GOT3 (cell line): ENCODE measurements at places on chromosomes 3 and 15.

DNA sequence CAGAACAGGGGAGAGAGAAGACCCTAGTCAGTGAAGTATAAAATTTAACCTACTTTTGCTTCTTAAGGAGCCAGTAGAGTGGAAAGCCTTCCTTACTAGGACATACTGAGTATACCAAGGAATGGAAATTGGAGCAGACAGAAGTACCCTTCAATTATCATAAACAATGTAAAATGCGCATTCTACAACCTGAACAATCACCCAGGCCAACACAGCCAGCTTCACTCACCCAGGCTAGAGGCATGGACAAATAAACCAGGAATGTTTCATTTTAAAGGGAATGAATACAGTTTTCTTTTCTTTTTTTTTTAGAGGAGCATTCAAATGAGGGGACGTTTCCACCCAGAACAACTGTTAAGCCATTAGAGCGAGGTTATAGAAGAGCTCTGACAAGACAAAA lies 41.9 kb upstream of the PLXND1 start:
- DNase-seq: no peak

DNA sequence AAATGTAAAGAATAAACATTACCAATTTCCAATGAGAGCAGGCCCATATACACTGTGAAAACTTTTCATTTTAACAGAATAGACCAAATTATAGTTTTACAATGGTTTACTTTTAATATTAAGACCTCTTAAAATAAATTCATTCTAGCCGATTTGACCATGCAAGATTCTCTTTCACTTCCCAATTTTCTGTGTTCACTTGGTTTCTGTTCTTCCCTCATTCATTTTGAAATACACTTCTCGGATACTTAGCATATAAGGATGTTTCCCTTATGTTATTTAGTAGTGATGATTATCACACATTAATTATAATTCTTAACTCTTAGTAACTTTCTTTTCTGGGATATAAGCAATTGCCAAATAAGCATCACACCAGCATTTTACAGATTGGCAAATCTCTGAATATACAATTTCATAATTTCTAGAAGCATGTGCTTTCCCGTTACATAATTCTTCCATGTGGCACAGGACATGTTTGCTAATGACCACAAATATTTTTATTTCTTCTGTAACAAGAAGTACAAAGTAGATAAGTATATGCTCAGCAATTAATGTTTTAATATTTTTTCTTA lies 13.9 kb downstream of the OR5H15 start:
- no peak for DNase-seq

DNA sequence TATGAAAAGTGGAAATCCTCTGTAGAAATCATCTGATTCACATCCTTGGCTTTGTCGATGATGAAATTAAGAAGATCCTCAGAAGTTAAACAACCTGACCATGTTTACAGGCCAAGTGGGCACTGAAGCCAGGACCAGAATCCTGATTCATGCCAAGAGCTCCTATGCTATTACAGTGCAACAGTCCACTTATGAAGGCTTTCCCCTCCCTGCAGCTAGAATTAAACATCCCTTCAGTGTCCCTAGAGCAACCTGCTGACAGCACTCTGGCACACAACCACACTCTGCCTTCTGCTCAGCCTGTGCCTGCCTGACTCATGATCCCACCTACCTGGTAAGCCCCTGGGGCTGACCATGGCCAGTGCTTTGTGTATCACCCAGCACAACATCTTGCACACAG lies 33.8 kb downstream of the TXNRD3 start:
- DNase-seq: no peak

DNA sequence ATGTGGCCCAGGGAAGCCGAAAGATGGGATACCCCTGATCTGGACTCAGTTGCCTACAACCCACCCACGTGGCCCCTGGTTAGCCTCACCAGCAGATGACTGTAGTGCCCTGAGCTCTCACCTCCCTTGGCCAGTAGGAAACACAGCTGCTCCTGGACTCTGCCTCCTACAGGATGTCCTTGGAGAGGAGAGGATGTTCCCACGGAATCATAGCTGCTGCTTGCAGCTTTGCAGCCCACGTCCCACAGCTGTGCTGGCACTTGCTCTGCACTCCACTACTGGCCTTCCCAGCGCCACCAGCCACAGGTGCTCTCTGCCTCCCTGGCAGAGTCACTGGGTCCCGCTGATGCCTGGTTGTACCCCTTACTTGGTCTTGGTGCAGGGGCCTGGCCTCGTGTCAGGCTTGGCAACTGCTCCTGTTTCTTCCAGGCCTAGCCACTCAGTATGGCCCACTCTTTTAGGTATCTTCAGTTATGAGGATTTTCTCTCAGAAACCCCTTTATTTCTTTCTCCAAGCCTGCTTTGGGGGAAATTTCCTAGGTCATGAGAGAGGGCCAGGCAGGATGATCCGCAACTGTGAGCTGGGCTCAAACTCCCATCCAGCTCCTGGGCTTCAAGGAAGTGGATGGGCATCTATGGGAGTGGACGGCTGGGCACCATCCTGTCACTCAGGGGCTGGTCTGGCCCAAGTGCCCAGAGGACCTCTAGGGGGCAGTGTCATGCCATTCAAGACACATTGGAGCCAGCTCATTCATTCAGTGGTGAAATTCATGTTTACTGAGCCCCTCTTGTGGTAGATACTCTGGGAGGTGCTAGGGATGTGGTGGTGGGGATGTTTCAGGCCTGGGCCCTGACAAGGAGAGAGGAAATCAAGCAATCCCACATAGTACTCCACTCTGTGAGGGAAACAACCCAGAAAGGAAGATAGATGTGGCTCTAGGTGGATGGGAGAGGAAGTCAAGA lies 16.2 kb upstream of the VILL start:
- no peak for DNase-seq

DNA sequence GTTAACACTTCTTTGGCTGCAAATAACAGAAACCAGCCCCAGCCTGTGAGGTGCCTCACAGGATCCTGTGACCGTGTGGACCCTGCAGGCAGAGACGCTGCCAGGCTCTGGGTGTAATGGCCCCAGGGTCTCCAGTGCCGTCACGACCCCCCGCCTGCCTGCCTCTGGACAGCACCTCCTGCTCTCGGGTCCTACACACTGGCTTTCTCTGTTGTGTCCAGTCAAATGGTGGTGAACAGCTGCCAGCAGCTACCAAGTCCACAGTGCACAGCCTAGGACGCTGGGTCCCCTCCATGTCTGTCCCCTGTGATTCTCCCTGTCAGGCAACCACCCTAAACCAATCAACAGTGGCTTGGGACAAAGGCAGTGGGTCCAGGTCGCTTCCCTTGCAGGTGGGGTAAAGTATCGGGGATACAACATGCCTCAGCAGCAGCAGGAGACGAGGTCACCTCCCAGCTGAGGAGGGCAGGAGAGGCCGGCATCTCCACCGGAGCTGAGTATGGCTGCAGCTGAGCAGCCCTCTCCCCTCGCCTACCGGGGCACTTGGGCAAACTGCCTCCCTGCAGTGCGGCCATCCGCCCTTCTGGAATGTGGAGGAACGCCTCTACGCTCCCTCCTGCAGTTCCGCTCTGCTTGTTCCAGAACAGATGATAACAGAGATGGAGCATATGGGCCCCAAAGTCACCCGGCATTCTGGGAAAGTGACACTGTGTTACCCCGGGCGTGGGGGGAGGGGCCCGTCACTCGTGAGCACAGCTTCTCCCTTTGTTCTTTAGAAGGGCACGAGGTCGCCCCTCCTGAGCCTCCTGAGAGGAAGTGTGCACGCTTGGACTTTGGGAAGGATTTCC lies 21.1 kb upstream of the SKOR1 start:
- no peak for DNase-seq

GRCh38 chr15:69224383-69224782 lies 63.9 kb downstream of the GLCE start:
- no peak for DNase-seq

DNA sequence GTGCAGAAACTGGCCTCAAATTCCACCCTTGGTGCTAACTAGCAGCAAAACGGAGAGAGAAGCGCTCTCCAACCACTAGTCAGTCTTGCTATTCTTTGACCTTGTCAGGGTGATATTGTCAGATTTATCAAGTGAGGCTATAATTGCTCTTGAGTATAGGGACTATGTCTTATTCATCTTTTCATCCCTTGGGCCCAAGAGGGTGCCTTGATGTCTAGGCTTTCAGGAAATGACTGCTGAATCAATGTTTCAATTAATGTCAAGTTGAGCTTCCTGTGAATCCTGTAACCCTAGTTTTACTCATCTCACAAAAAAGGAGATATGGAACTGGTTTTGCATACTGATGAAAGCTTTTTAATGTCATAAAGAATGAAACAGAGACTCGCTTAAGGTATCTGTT lies 701.3 kb downstream of the EDEM1 start:
- DNase-seq: no peak

DNA sequence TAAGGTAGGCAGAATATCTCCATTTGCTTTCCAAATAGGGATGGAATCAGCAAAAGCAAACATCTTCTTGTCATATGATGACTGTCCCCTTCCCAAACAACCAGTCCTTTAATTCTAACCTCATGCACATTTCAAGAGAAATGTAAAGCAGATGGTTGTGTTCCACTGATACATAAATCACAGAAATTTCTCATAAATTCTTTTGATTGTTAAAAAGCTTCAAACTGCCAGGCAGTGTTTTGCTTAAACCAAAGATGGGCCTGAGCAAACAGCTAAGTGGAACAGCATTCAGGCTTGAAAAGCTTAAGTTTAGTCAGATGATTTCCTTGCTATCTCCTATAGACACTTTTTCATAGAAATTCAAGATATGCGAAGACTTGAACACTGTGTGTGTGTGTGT lies 74.3 kb upstream of the SOX2 start:
- no peak for DNase-seq

- no peak for DNase-seq
Observed at GRCh38 chr3:63662500-63662899, 10.0 kb downstream of the SNTN start.

- DNase-seq: no peak
Observed at GRCh38 chr15:39609166-39609916, 28.5 kb downstream of the THBS1 start.

DNA sequence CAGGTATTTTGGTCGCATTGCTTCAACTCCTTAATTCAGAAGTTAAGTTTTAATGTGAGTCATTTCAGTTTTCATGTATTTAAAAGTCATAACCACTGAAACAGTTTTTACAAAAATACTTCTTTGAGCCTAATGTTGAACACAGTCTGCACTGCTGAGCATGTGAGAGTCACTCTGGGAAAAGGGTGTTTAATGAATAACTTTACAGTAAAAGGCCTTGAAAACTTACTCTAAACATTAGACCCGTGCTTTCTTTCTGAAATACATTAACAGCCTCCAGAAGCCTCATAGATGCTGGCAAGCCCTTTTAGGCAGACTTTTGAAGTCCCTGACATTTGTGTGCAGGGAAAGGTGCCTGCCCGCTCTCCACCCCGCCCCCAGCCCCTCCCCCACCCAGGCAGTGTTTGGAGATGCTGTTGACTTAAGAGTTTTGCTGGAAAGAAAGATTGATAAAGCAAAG lies 68.9 kb upstream of the NR2F2 start:
- DNase-seq: no peak

DNA sequence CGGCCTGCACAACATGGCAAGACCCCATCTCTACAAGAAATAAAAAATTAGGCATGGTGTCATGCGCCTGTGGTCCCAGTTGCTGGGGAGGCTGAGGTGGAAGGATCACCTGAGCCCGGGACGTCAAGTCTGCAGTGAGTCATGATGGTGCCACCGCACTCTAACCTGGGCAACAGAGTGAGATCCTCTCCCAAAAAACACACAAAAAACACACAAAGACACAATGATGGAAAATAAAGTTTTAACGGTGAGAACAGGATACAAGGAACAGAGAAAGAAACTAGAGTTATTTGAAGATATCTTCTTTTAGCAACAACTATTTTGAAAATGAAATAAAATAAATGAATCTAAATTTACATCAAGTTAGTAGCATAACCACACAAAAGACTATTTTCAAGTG lies 12.0 kb downstream of the CLASP2 start:
- no peak for DNase-seq

DNA sequence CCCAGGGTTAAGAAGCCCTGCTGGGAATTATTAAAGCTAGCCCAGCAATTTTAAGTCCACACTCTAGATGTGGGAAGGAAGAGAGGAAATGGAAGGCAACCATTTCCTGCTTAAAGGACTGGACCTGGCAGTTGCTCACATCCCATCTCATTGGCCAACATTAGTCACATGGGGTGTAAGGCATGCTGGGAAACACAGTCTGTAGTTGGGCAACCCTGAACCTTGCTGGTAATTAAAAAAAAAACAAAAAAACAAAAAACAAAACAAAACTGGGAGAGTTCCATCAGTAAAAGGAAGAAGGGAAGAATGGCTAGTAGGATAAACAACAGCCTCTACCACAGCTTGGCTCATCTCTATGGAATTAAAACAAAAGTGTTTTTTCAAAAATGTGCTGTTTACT lies 136.0 kb downstream of the VGLL4 start:
- no peak for DNase-seq

DNA sequence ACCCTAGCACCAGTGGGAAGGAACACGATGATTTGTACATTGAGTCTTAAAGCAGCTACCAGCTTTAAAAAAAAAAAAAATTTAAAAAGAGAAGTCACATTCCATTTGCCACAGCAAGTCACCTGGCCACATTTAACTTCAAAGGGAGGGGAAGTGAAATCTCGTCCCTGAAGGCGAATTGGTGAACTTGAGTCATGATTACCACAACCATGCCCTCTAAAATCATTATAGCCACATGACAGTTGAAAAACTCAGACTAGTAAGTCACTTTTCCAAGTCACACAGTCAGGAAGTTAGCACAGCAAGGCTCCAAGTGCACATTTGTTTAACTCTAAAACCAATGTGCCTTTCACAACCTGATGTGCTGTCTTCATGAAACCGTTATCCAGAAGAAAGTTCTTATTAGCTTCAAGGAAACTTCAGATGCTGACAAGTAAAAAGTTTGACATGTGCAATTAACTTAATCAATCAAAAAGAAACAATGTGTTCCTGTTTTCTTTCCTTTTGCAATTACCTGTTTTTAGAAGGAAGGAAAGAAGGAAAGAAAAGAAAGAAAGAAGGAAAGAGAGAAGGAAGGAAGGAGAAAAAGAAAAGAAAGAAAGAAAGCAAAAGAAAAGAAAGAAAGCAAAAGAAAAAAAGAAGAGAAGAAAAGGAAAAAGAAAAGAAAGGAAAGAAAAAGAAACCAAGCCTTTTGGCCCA lies 8.3 kb upstream of the THSD4 start:
- no peak for DNase-seq

GRCh38 chr3:28745436-28745835 lies 396.8 kb upstream of the AZI2 start:
- DNase-seq: no peak

- no peak for DNase-seq
Observed at GRCh38 chr15:85456798-85457197, 76.4 kb downstream of the AKAP13 start.
